Activated naive CD8-positive, alpha-beta T cell treated with anti-CD3 and anti-CD28 coated beads, Interleukin-2, amount 10 ng/mL, durations not matched to agents 7 days and 5 days (primary cell): ENCODE measurements at places on chromosomes 13 and 19. TPM values are rescaled to one million over a fixed set of nuclear protein-coding genes. Genes with fewer than 3 reads are reported as not detected.

GRCh38 chr19:55071129-55071502, 4.6 kb upstream of the EPS8L1 start:
- no peak for DNase-seq

DNA sequence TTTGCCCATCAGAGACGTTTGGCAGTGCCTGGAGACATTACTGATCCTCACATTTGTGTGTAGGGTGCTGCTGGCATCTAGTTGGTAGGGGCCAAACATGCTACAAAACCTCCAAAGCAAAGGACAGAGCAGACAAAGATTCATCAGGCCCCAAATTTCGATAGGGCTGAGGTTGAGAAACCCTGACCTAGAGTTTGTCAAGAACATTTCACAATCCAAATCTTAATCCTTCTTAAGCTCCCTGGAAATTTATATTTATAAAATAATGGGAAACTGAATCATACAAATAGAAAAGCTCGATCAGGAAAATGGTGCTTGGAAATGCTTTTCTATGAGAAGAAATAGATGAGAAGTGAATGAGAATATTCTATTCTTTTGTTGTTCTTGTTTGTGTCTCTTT, 273.6 kb downstream of the DCT start:
- no peak for DNase-seq

DNA sequence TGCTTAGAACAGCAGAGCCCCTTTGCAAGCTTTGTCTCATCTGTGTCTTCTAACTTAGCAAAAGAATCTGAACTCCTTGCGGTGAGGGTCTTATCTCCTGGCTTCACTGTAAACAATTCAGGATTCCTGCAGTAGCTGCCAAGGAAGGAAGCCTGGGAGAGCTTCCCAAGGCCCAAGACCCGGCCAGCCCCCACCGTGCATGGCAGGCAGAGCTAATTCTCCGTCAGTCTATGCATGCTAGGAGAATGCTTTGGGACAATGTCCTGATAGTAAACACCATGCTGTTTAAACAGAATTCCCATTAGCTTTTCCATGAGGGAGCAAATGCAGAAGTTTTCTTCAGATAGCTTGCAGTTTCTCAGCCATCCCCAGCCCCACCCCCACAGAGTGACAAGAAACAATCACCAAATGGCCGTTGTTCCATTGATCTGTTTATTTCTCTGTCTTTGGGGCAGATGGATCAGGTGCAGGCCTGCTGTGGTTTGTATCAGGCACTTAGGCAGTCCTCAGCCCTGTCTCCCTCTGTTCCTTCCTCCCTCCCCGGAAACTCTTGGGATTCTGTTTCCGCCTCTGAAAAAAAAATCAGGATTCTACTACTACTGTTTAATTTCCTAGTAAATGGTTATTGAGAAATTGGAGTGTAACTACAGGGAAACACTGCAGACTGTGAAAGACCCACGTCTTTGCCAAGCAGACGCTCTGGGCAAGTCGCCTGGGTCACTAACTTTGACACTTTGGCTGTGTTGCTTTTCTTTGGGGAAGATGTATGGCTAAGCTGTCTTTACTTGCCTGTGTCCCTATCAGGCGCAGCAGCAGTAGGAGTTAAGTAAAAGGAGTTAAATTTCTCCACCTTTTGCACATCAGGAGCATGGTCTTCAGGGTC, 40.7 kb upstream of the SPATA13 start:
- DNase-seq = no peak

FARP1 gene
- 0.55 TPM for total RNA-seq

CLDN10 gene
- total RNA-seq = not detected

WASF3 gene
- total RNA-seq = not detected

ZNF681 gene
- 6.0 TPM for total RNA-seq
